Bronchial epithelial cell (primary cell): ENCODE measurements at places on chromosomes 2 and 18.

DNA sequence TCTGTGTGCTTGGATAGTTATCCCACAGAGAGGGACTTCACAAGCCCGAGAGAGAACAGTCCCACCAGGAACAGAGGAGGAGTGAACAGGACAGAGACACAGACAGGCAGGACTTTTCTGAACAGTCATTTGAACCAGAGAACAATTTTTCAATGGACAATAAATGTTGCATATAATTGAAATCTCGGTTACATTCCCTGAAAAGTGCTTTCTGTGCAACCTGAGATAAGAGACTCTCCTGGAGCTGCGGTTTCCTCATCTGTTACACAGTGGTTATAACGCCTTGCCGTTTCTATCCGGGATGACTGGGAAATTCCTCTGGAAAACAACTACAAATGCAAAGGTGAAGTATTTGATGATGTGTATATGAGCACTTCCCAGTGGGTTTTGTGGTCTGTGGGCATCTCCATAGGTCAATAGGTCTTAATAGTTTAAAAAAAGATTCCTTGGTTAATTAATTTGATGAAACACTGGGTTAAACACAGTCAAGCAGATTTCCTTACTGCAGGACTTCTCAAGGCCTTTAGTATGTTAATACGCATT, 87.2 kb upstream of the HPCAL1 start:
- DNase-seq = no peak

GRCh38 chr2:129910446-129911362, 68.8 kb upstream of the RAB6C start:
- no peak for DNase-seq

GRCh38 chr2:209872675-209873074, 101.0 kb downstream of the UNC80 start:
- DNase-seq = peak; percentile 57

- no peak for DNase-seq
These were observed 80.2 kb downstream of the TCF7L1 start for GRCh38 chr2:85213404-85213803.

DNA sequence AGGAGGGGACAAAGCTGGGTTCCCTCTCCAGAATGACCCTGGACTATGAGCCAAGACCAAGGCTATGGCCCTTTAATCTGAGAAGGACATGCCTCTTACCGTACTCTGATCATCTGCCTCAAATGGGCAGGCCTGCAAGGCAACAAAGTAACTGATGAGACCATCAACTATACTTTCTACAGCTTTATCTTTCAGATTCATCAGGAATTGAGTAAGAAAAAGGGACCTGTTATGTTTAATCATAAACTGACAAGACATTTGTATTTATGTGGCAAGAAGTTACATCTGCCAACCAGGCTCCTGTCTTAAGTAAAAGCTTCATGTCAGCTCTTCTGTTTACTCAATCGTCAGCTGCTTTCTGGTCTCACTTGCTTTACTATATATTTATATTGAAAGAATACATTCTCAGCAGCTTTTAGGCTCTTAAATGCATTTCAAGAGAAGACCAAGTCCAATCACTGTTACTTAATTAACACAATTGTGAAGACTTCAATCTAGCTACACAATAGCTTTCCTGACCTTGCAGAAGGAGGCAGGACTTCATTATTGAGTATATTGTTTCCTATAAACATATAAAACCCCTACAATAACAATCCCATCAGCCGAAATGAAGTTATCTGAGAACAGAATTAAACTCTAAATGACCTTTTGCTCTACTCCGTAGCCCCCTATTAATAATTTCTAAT, 163.8 kb downstream of the ETAA1 start:
- no peak for DNase-seq
